ENCODE measurements at places on chromosomes 7 and 10.
A peak's percentile ranks its signal among the peaks of the same experiment; 100 is the strongest.

DNA sequence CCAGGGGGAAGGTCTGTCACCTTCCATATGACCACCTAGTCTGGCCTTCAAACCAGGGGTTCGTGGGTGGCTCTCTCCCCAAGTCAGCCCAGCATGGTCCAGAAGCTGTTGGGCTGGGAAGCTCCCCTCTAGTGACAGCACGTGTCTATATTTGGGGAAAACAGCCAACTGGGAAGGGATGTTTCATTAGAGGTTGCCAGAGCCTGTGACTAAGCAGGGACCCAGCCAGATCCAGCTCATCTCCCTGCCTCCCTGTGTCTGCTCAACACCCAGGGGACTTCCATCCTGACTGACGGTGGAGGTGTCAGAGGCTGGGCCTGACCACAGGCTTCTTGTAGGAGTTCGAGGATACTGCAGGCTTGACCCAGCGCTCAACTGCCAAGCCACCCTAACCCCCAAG is 10.5 kb downstream of the STYXL1 start:
- no peak for DNase-seq

GRCh38 chr10:5346881-5347280 is 17.9 kb upstream of the UCN3 start:
- DNase-seq: no peak

- no peak for DNase-seq
These were observed 11.6 kb downstream of the MICALL2 start for GRCh38 chr7:1447551-1448244.

DNA sequence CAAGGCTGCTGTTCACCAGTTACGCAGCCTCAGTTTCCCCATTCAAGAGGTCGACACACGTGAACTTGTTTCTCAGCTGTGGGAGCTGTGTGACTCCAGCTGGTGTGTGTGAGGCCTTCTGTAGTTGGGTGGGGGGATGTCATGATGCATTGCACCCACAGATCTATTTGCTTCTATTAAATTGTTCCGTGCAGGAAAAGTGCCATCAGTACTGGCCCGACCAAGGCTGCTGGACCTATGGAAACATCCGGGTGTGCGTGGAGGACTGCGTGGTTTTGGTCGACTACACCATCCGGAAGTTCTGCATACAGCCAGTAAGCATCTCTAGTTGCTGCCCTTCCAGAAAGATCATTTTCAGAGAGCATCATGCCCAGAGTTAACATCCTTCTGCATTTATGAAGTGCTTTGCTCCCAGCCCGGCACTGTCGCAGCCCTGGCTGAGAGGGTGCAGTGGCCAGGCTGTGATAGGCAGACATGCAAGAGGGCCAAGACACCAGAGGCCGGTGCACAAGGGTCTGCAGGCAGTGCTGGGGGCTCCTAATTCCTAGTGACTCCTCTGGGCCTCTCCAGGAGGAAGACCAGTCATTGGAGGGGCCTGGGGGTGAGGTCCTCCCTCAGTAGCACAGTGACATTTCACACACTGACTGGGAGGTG is 60.2 kb downstream of the MKI67 start:
- DNase-seq: no peak

DNA sequence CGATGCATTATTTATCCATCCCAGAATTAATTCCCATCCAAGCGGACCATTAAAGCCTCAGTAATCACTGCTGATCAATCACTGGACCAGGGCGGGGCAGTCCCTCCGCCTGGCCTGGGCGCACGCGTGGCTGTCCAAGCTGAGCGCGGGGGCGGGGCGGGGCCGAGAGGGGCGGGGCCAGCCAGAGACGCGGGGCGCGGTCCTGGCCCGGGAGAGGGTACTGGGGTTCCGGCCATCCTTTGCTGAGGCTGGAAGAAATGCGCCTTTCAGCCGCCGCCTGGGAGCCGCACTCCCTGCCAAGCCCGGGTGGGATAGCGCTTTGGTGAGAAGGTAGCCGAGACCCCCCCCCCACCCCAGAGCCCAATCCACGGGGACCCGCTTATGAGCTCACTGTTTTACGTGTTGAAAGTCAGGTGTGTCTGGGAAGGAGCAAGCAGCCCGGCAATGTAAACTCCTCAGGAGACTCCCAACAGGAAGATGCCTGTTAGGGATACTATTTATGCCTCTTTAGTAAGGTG is at the start of gene ARHGAP22:
Gene ARHGAP22 (minus strand): TSS at position 83 of the 518 bp plus-strand sequence. CDS start 277 bp downstream, outside the sequence.
- no peak for DNase-seq

DNA sequence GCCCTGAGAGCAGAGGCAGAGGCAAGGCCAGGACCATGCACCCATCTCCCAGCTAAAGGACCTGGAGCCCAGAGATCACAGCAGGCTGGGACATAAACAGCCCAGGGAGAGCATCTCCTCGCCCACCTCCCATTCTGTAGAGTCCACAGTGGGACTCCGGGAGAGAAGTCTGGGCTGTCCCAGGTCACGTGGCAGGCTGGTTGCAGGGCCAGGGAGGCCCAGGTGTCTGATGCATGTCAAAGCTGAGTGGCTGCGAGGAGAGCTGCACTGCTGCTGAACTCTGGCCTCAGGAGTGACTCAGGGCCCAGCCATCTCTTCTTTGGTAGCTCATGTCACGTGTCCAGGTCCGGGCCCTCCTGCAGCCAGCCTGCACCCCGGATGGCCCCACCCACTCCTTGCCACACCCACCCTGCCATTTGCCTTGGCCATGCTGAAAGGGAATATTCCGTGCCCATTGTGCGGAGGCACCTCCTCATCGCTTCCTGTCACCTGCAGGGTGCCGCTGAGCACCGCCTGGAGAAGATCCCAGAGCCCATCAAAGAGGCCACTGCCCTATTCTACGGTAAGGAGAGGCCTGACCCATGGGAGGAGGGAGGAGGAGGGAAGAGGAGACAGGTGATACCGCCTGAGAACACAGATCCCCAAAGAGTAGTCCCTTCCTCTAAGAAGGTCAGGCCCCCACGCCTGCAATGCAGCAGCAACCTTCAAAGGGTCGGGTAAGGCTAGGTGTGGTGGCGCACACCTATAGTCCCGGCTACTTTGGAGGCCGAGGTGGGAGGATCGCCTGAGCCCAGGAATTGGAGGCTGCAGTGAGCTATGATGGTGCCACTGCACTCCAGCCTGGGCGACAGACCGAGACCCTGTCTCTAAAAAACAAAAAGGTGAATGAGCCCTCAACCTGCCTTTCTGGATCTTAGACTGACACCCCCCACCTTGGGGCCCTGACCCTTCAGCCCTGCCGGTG is 12.6 kb upstream of the SH2B2 start:
- DNase-seq: peak; percentile 71

DNA sequence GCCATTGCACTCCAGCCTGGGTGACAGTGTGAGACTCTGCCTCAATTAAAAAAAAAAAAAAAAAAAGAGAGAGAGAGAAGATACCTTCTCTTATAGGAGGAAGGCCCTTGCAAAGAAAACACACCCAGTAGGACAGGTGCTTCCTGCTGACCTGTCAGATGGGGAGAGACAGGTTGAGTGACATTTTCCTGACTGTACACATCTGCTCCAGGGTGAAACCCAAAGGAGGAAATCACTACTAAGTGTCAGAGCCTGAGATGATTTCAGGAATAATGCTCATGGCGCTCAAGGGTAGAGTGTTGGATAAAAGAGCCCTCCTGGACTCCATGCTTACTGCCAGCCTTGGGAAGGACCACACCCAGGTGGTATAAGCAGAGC is 1.7 kb upstream of the STN1 start:
- no peak for DNase-seq

- DNase-seq: no peak
These were observed 207.3 kb downstream of the NXPH1 start for GRCh38 chr7:8640671-8641070.

DNA sequence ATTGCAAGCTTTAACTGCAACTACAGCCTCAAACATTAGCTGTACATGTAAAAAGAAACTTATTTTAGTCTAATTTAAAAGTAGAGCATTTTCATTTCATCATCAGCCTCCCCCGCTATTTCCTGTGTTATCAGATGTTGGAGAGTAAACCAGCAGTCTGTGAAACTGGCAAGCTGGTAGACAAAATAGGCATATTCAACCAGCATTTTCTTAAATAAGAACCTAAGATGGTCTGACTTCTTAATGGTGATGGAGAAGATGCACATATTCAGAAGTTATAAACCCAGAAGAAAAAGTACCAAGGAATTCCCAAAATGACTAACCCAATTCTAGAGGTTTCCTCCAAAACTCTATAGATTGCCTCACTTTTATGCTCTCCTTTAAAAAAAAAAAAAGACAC is 24.9 kb downstream of the PIK3AP1 start:
- no peak for DNase-seq

DNA sequence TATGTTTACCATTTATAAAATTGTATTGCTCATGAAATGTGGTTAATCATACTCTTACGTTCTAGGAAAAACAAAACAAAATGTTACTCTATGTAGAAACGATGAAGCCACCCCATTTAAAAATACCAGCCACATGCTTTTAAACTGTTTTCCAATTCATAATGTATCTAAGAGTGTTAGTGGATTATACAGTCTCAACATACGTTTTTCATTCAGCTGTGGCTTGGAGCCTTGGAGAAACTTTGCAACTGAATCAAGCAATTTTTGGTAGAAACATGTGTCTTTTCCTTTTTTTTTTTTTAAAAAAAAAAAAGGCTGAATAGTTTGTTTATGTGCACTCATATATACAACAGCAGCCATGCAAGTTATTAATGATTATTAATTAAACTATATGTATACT is 378.0 kb upstream of the SEMA3D start:
- no peak for DNase-seq

DNA sequence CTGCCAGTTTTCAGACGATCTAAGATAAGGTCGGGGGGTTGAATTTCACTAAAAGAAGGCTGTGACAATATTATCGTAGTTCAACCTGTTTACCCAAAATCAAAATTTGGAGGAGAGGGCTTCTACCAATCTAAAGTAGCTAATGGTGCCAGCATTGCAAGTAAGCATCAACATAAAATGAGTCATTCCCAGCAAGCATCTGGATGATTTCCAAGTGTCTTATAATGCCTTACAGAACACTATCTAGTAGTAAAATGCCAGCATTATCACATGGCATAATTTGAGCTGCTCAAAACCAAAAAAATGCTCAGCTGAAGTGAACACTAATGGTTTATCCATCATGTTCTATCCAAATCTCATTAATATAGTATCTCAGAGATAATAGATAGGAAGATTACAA is 1193.9 kb downstream of the DNAJB9 start:
- no peak for DNase-seq

- DNase-seq: peak; percentile 64
These were observed 21.0 kb upstream of the LRRC17 start for GRCh38 chr7:102891693-102892261.

DNA sequence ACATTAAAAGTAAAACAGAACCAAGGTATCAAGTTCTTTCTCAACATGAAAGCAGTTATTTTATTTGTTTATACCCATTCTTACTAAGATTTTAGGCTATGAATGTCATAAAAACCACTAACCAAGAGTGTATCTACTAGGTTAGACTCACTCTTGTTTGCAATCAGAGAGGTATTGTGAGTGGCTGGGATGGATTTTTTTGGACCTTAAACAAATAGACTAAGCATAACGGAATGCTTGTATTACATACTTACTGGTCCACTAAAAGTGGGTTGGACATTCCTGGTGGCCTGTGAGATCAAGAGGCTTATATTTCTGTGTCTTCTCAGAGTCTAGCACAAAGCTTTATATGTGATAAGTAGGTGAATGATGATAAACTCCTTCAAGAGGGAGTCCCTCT is 32.6 kb upstream of the CBLL1 start:
- DNase-seq: no peak

- peak; percentile 85 for DNase-seq
These were observed 119.5 kb downstream of the CPED1 start for GRCh38 chr7:121107923-121108498.

- DNase-seq: peak; percentile 97
These were observed 70.4 kb upstream of the AOAH start for GRCh38 chr7:36794689-36795088.

- no peak for DNase-seq
These were observed 131.6 kb downstream of the PKD1L1 start for GRCh38 chr7:47816647-47817046.

GRCh38 chr10:29372920-29373319 is 84.0 kb downstream of the LYZL1 start:
- no peak for DNase-seq

GRCh38 chr7:134690016-134690415 is 43.4 kb downstream of the BPGM start:
- DNase-seq: no peak

DNA sequence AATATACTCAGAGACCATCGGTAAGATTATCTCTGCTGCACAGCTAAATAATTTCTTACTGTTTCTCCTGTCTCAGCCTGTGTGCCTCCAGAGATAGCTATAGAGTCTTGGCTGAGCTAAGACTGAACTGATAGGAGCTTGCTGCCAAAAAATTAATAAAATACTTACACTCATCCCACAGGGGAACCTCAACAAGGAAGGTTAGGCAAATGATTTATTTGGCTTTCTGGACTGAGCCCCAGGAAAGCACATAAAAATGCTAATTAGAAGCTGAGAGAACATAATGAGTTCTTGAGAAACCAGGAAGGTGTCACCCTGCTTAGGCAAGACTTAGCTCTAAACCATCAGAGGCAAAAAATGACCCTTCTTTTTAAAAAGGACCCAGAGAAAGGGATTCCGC is 534.5 kb downstream of the TNS3 start:
- DNase-seq: no peak

DNA sequence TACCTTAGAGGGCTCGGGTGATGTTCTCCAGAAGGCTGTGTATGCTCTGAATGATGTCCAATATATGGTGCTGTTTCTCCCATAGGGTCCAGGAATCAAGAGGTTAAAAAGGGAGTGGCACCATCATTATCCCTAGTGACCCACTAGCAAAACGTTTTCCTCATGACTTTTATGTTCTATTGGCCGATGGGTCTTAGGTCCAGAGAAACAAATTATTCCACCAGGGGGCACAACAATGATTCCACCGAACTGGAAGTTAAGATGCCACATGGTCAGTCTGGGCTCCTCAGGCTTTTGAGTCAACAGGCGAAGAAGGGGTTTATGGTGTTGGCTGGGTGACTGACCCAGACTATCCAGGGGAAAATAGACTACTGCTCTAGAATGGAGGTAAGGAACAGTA is 256.1 kb downstream of the COBL start:
- DNase-seq: no peak

GRCh38 chr7:102454468-102454867 is 10.2 kb downstream of the ALKBH4 start:
- DNase-seq: no peak

- no peak for DNase-seq
These were observed 23.3 kb downstream of the AQP1 start for GRCh38 chr7:30934732-30935568.

- no peak for DNase-seq
These were observed 140.9 kb upstream of the MKLN1 start for GRCh38 chr7:131186816-131187215.

DNA sequence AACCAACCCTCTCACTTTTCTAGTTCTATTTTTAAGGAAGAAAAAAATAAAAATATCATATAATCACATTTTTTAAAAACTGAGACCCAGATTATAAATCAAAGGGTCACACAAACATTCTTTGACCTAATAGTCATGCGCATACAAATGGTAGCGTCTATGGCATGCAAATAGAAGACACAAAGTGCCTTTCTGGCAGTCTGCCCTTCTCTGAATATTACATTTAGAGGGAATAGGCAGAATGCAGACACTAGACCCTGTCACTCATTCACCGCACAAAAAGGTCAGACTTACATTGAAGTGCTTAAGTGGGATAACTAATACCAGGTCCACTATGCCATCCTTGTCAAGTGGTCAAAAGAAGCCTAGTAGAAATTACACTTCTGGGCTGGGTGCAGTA is 26.5 kb upstream of the FHIP2A start:
- no peak for DNase-seq

GRCh38 chr7:113113912-113114311 is 4.4 kb downstream of the SMIM30 start:
- DNase-seq: peak; percentile 19

GRCh38 chr10:128137877-128138276 is 11.7 kb upstream of the MKI67 start:
- DNase-seq: no peak

GRCh38 chr10:100982916-100983830 is 4.1 kb downstream of the MRPL43 start:
- DNase-seq: no peak
